ENCODE measurements at places on chromosomes 6 and 20.

DNA sequence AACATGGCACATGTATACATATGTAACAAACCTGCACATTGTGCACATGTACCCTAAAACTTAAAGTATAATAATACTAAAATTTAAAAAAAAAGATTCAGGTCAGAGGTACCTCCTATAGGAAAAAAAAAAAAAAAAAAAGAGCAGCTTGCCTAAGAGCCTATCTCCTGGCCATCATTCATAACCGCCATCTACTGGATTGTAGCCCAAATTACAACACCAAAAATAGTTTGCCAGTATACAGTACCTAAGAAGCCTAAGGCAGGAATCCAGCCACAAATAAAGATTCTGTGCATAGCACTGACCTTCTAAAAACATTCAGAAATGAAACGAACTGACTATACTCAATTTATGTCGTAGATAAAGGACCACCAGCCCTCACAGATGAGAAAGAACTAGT lies 438.4 kb upstream of the ADGRB3 start:
- DNase-seq = no peak

DNA sequence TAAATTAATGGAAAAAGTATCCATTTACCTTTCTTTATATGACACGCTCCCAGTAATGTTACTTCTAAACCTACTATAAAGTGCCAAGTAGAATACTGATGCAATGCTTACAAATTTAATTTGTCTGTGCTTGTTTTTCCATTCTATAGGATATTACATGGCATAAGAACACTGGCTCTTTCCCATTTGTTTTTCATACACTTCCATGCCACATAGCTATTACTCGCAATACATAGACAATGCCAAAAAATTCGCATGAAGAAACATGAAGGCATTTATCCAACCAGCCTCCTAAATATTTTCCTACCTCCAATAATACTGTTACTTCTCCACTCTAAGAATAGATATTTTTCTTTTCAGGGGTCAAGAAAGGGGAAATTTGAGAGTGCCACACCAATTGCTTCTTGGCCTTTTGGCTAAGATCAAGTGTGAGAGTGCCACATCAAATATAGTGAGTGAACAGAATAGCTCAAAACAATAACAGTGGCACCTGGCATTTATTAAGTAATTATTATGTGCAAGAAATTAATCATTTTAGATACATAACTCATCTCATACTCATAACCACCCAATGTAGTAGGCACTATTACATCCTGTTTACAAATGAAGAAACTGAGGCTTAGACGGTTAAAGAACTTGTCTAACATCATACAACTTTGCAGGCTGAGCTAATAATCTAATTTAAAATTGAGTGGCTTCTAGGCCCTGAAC lies 845 bp upstream of the DST start:
- DNase-seq = peak; percentile 11

- DNase-seq = no peak
These were observed 36.6 kb upstream of the FOXP4 start for GRCh38 chr6:41509580-41509979.

- DNase-seq = peak; percentile 66
These were observed 112.6 kb downstream of the SASH1 start for GRCh38 chr6:148455225-148455624.

GRCh38 chr6:139174961-139175360 lies 40.1 kb downstream of the HECA start:
- no peak for DNase-seq

DNA sequence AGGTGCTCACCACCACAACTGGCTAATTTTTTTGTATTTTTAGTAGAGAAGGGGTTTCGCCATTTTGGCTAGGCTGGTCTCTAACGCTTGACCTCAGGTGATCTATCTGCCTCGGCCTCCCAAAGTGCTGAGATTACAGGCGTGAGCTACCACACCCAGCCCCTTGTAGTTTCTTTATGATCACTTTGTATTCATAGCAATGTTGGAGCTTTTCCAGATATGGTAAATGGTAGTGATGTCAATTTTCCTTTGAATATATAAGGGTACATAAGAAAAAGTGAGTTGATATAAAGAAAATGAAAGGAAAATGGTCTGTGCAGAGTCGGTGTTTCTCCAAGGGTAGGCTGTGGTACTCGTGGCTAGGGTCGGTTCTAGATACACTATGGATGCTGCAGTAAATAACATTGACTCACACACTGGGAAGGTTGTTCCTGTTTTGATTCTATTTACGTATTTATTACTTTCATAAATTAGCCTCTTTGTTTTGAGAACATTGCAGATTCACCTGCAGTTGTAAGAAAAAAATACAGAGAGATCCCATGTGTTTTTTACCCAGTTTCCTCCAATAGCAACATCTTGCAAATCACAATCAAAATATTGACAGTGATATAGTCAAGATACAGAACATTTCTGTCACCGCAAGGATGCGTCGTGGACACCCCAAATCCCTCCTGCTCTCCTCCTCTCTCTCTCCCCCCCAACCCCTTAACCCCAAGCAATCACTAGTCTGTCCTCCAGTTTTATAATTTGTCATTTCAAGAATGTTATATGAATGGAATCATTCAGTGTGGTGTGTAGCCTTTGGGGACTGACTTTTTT lies 2.5 kb downstream of the ZNF831 start:
- DNase-seq = no peak

DNA sequence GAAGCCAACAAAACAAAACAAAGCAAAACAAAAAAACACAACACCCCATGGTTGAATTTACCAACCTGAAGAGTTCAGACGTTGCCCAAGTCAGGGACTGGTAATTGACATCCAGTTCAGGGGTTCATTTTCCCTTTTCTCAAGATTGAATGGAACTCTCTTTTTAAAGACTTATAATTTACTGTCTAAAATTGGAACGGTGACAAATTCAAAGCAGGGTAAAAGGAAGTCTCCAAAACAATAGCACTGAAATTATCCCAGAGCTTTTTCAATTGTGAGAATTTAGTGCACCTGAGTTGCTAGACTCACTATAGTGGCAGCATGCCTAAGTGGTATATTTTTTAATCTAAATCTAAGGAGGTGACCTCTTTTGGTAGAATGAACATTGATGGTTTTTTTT lies 90.9 kb upstream of the PREP start:
- no peak for DNase-seq
